ENCODE measurements at places on chromosomes 4 and X.

DNA sequence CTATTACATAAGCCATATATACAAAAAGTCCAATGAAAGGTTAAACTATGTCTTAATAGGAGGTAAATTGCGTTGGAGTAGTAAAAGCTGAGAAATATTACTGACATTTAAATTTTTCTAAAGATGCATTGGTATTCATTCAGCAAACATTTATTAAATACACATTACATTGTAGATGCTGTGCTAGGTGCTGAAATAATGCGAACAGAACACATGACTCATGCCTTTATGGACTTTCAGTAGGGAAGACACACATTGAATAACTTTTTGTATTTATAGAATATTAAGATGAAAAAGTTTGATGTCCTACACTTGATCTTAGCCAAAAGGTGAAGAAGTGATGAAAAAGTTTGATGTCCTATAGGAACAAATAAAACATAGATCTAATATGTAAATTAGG lies 871.1 kb upstream of the SLIT2 start:
- DNase-seq = no peak

DNA sequence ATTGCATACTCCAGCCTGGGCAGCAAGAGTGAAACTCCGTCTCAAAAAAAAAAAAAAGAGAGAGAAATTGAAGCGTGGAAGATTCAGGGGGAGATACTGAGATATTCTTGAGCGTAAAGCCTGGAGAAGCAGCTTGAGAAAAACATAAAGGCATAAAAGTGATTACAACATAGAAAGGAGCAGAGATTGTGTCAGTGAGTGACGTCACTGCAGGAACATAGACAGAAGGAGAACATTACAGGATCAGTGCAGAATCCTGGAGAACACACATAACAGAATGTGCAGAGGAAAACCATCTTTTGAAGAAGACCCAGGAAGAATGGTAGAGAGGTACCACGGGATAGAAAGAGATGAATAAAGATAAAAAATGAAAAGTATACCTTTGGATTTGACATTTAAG lies 147.0 kb downstream of the APBB2 start:
- no peak for DNase-seq

DNA sequence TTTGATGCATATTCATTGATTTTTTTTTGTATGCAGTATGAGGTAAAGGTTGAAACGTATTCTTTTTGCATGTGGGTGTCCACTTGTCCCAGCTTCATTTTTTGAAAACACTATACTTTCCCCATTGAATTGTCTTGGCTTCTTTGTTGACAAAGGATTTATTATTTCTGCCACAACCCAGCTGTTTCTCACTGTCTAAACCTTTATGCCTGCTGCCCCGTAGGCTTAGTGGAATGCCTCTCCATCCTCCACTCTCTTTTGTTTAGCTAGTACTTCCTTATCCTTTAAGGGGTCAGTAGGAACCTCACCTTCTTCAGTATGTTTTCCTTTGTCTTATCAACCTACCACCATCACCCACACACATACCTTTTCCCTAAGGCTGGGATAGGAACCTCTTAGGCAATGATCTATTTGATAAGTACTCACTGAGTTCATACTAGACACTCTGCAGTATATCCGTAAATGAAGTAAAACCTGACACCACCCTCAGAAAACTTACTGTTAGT lies 8.5 kb downstream of the FMR1 start:
- DNase-seq = no peak

GRCh38 chr4:24529555-24529954 lies 54.8 kb downstream of the DHX15 start:
- no peak for DNase-seq

DNA sequence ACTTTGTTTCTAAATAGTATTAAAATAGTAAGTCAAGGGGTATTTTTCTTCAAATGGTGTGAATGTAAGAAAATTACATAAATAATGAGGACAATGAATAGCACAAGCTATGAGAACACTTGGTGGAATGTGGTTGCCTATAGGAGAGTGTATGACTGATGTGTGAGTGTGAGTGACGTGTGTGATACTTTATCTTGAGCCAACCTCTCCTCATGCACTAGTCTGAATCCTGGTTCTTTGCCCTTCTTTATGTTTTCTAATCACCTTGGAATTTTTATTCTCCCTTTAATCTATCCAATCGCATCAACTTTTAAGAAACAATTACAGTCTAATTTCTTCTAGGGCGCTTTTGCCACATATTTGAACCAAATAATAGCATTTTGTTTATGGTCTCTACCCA lies 98.2 kb downstream of the YIPF7 start:
- no peak for DNase-seq

DNA sequence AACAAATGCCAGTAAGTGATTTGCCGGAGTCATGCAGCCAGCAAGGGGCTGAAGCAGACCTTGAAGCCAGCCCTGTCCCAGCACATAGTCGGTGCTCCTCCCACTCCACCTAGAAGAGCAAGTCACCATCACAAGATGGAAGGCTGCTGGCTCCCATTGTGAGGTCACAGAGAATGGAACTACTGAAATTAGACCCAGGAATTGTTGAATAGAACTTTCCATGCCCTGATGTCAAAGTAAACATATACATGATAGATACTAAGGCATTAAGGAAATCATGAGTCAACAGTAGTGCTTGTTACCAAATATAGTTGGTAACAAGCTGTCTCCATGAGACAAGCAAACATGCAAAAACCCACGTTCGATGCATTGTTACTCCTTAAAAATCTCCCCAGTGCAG lies 177.1 kb upstream of the MID1 start:
- no peak for DNase-seq

- DNase-seq = no peak
Measured at GRCh38 chr4:91754716-91755115, 549.0 kb upstream of the GRID2 start.

DNA sequence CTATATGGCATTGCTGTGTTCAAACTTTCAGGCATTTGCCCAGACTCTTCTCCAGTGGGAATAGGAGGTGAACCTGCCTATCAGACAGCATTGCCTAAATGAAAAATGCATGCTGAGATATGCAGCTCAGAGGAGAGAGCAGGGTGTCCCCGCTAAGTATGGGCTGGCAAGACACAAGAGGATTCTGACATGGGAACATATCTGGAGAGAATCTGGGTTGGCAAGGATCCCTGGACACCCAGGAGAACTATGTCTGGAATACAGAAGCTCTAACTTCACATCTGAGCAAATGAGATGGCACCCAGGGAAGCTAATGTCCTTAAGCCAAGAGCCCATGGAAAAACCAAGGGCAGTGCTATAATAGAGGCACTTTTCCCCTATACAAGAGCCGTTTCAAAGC lies 18.4 kb downstream of the PPARGC1A start:
- DNase-seq = no peak

- no peak for DNase-seq
Measured at GRCh38 chrX:15033917-15034316, 160.7 kb downstream of the MOSPD2 start.

DNA sequence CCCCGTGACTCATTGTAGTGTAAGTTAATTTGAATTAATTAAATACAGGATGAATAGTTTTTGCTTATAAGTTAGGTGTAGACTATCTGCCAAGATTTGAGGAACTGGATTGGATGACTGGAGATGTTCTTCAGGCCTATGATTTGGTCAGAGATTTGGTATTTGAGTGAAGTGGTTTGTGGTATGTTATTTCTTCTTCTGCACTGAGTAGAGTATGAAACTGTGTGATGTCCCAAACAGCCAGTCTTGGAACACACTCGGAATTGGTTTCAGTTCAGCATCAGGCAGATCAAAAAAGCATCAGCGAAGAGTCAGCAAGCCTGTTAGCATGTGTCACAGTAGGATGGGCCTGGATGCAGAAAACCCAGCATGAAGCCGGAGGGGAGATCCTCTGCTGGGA lies 294.1 kb downstream of the ARHGAP10 start:
- no peak for DNase-seq

DNA sequence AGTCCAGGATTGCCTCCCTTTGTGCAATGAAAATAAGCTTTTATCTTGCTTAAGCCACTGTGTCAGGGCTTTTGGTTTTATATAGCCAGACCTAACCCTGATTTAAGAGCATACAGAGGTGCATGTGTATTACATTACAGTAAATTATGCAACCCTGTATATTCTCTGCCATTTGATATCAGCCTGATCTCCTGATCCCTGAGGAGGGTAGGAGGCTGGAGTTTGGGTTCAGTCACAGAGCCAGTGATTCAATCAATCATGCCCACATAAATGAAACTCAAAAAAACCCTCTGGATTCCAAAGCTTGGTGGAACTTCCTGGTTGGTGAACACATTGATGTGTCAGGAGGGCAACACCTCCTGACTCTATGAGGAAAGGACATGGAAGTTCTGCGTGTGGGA lies 7.3 kb upstream of the KLHL8 start:
- DNase-seq = no peak

DNA sequence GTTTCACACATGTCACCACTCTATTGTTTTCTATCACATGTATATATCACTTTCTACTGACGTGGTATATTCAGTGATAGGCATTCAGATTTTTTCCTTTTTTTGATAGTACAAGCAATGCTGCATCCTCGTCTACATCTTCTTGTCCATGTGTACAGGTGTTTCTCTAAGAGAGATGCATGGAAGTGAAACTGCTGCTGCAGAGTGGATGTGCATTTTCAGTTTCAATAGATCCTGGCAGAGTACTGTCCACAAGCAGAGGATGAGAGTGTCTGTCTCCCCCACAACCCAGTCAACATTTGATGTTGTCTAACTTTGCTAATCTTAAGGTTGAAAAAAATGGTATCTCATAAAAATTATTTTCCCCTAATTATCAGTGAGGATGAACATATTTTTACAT lies 194.0 kb upstream of the CASK start:
- no peak for DNase-seq

DNA sequence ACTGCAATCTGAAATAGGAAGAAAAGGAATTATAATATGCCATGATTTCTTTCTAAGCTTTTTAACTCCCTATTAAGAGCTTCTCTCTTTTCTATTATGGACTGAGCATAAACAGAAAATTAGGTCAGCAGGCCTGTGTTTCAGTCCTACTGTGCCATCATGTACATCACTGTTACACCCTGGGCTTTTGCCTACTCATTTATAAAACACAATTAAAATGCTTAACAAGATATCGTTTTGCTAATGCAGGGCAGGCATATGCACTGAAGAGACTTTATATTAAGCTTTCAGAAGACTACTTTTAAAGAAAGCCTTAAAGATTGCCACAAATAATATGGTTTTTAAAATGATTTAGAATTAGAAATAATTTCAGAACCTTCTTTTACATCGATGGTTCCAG lies 828 bp upstream of the BBS12 start:
- DNase-seq = no peak

DNA sequence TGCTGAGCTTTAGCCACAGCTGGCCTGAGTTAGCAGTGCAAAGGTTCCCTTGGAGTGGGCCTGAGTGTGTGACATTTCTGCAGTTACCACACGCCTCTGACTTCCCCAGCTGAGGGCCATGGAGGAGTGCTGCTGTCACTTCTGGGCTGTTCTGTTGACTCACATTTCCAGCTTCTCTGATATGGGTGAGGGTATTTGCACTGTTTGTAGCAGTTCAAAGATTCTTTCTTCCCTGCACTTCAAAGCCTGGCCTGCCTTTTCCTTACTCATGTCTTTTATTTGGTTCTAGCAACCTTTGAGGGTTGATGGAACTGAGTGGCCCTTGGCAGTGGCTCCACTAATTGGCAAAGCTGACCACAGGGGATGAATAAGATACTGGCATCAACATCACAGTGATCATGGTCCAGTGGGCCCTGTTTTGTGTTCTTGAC lies 26.4 kb upstream of the SCML1 start:
- no peak for DNase-seq

DNA sequence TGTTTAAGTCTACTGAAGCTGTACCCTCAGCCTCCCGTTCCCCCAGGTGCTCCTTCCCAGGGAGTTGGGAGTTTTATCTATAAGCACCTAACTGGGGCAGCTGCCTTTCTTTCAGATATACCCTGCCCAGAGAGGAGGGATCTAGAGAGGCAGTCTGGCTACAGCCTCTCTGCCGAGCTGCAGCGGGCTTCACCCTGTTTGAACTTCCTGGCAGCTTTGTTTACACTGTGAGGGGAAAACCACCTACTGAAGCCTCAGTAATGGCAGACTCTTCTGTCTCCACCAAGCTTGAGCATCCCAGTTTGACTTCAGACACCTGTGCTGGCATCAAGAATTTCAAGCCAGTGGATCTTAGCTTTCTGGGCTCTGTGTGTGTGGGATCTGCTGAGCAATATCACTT lies 122.5 kb downstream of the MAGEE1 start:
- DNase-seq = no peak

DNA sequence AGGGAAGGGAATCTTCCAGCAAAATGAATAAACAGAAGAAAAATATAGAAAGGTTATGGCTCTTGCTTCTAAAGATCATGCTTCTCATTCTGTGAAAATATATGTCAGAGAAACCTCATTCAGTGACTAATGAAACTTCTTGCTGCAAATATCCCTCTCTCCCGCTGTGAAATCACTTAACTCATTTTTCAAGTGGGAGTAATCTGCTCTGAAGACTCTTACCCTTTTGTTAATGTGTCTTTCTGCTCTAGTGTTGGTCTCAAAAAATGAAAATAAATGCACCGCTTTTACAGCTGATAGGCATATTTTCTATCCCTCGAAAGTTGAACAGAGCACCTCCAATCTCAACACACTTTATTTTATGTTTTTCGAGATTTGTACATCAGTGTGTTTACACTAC lies 252.3 kb downstream of the NLGN4X start:
- DNase-seq = no peak

DNA sequence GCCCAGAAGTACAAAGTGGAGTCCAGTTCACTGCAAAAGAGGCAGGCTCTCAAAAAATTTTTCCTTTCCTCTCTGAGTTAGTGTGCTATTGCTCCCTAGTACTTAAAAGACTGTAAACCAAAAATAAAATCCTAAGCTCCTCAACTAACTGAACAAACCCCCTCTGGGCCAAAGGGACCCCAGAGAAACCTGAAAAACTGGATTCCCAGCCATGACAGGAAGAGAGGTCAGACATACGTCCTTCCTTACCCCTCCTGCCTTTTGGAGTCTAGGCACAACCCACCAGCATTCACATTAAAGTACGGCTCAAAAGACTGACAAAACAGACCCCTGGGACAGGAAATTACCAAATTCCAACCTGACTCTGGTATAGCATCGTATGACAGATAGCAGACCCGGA lies 957.9 kb upstream of the PRKX start:
- no peak for DNase-seq

DNA sequence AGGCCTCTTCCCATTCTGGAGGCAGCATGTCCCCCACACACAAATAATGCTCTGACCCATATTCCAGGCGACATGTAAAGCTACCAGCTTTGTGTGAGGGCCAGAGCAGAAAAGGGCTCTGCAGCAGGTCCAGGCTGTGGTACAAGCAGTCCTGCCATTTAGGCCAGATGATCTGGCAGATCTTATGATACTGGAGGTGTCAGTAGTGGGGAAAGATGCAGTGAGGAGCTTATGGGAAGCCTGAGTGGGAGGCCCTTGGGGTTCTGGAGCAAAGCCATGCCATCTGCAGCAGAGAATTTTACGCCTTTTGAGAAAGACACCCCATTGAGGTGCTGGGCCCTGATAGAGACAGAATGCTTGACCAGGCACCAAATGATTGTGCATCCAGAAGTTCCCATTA lies 7.7 kb downstream of the SYN1 start:
- no peak for DNase-seq

- DNase-seq = no peak
Measured at GRCh38 chr4:40908297-40908696, 158.5 kb downstream of the NSUN7 start.

- peak; percentile 10 for DNase-seq
Measured at GRCh38 chrX:138756234-138756633, 44.7 kb upstream of the FGF13 start.
